Stimulated activated CD4-positive, alpha-beta T cell treated with anti-CD3 and anti-CD28 coated beads, TNF-alpha, amount 100 ng/mL, for 1 hour (primary cell): ENCODE measurements at places on chromosomes 7 and 10.

GRCh38 chr7:85681241-85681640, 494.4 kb upstream of the SEMA3D start:
- DNase-seq: no peak

- no peak for DNase-seq
These were observed 35.4 kb downstream of the GAD2 start for GRCh38 chr10:26251925-26252324.

DNA sequence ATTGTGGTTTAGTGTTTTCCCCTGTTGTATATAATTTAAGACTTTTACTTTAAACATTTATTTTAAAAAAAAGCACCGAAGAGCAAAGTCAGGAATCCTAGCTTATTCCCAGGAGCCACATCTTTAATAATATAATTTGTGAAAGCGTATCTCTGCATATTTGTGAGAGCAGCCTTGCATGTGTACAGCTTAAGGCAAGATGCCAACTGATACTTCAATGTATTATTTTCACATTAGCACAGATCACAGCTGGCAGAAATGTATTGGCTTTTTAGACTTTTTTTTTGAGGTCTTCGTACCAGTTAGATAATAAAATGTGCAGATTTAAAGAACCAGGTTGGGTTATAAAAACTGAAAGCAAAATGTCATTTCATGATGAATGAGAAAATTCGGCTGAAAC, 845.7 kb upstream of the POT1 start:
- DNase-seq: no peak

- no peak for DNase-seq
These were observed 20.2 kb upstream of the FHIP2A start for GRCh38 chr10:114801411-114801813.

DNA sequence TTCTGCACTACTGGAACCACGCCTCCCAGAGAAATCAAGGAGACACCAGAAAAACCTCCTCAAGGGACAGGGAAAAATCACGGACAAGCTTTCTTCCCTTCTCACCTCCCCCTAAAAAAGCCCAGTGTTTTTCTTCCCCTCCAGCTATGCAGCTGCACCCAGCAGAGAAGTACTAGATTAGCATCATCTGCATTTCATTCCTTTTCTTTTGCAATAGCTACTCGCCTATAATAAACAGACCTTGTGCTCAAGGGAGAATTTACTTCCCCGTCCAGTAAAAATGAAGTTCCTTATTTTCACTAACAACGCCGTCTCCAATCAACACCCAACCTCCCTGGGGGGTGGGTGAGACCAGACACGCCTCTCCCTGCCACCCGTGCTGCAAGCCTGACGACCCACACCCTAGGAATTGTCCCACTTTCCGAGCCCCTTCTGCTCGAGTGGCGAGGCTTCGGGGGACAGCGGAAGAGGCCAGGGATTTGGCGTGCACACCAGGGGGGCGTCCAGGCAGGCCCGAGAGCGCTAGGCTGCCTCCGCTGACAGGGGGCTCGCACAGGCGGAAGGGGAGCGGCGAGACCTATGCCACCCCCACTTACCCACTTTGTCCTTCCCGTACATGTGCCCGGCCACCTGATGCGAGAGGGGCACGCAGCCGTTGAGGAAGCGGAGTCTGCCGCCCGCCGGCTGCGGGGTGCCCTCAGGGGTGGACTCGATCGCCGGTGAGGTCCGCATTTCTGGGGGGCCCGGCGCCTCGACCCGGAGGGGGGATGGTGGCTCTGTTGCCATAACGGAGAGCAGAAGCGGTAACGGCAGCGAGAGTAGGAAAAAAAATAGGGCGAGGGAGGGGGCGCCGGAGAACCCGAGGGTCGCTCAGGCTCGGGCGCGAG, 625 bp downstream of the IPMK start:
- no peak for DNase-seq

DNA sequence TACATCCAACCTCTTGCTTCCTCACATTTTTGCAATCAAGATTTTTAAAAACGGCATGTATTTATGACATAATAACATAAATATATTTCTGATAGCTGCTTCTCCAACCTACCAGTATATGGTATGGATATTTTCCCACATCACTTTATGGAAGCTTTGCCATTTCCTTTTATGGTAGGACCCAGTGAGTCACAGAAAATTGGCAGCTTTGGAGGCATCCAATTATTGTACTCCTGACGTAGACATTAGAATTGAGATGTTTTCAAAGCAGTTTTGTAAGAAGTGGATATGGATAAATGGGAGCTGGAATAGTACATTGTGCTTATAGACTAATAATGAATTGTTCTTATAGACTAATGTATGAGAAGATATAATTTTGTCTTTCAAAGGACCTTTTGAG, 23.8 kb upstream of the BICC1 start:
- no peak for DNase-seq
